A549 treated with ZK216348 at 1 μM for 4 hours (cell line): ENCODE measurements at places on chromosomes 2 and 18. TPM values are rescaled to one million over a fixed set of nuclear protein-coding genes. Genes with fewer than 3 reads are reported as not detected.

The ACTR1B gene
- total RNA-seq = 28.4 to 46.8 TPM (median 41.4 TPM) in 5 replicates

The TRIM43 gene
- total RNA-seq = not detected in 5 replicates

The NEU2 gene
- not detected in 5 replicates for total RNA-seq

The BMP10 gene
- not detected in 5 replicates for total RNA-seq

The PCGF1 gene
- 28.0 to 41.4 TPM (median 33.8 TPM) in 5 replicates for total RNA-seq

The MCFD2 gene
- 82.2 to 111 TPM (median 109 TPM) in 5 replicates for total RNA-seq

The CCDC74B gene
- 4.6 to 7.2 TPM (median 6.2 TPM) in 5 replicates for total RNA-seq

The LDLRAD4 gene
- 0.99 to 2.5 TPM (median 1.5 TPM) in 5 replicates for total RNA-seq

The SH2D6 gene
- 0.91 to 1.7 TPM (median 1.2 TPM) in 4 of 5 replicates, not detected in the other for total RNA-seq

The ST6GAL2 gene
- total RNA-seq = 11.4 to 21.9 TPM (median 19.2 TPM) in 5 replicates

The DCDC2C gene
- 0.77 TPM in 1 of 5 replicates, not detected in the others for total RNA-seq

The LYG2 gene
- not detected in 5 replicates for total RNA-seq

The TRABD2A gene
- 7.9 to 12.9 TPM (median 12.4 TPM) in 5 replicates for total RNA-seq

The SKA1 gene
- total RNA-seq = 9.7 to 15.0 TPM (median 12.4 TPM) in 5 replicates

The TXNL1 gene
- 60.1 to 85.8 TPM (median 62.3 TPM) in 5 replicates for total RNA-seq

The EPB41L3 gene
- total RNA-seq = 0.21 to 1.0 TPM (median 0.43 TPM) in 4 of 5 replicates, not detected in the other

The CNDP1 gene
- total RNA-seq = not detected in 5 replicates

The SCN9A gene
- total RNA-seq = 2.5 to 5.3 TPM (median 4.8 TPM) in 5 replicates

The EMILIN2 gene
- total RNA-seq = 8.6 to 14.7 TPM (median 14.1 TPM) in 5 replicates

The VIT gene
- not detected in 5 replicates for total RNA-seq

The HMSD gene
- total RNA-seq = 0.28 to 4.2 TPM (median 0.61 TPM) in 4 of 5 replicates, not detected in the other

The CREG2 gene
- total RNA-seq = 7.3 to 13.6 TPM (median 12.6 TPM) in 5 replicates

The PCARE gene
- not detected in 5 replicates for total RNA-seq

The SLC30A3 gene
- total RNA-seq = 1.9 to 4.2 TPM (median 3.6 TPM) in 5 replicates

The KCNG2 gene
- not detected in 5 replicates for total RNA-seq

The DIPK1C gene
- total RNA-seq = not detected in 5 replicates

The OSR1 gene
- total RNA-seq = 5.8 to 9.3 TPM (median 6.5 TPM) in 5 replicates

The ITGB6 gene
- 0.61 to 1.2 TPM (median 0.91 TPM) in 5 replicates for total RNA-seq

The CHAC2 gene
- total RNA-seq = 10.0 to 14.9 TPM (median 11.5 TPM) in 5 replicates
